ENCODE measurements at places on chromosomes 6 and 20.

DNA sequence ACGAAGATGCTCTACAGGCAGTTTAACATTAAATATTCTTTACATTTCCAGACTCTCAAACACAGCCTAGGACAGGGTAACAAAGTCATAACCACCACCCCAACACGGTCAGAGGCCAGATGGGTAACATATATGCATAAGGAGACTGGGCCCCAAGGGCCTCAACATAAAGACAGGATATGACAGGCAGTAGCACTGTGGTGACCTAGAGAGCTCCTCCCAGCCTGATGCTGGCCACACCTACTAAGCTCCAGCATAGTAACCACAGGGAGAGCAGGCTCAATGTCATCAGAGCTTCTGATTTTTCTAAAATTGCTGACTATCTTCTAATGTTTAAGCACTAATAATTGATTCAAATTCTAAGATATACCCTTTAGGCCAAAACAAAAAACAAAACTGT lies 21.7 kb downstream of the SMLR1 start:
- DNase-seq = no peak

- peak; percentile 61 for DNase-seq
These were observed 2.0 kb downstream of the OPRM1 start for GRCh38 chr6:154041001-154041400.

- no peak for DNase-seq
These were observed 49.3 kb upstream of the NNAT start for GRCh38 chr20:37471741-37472235.

DNA sequence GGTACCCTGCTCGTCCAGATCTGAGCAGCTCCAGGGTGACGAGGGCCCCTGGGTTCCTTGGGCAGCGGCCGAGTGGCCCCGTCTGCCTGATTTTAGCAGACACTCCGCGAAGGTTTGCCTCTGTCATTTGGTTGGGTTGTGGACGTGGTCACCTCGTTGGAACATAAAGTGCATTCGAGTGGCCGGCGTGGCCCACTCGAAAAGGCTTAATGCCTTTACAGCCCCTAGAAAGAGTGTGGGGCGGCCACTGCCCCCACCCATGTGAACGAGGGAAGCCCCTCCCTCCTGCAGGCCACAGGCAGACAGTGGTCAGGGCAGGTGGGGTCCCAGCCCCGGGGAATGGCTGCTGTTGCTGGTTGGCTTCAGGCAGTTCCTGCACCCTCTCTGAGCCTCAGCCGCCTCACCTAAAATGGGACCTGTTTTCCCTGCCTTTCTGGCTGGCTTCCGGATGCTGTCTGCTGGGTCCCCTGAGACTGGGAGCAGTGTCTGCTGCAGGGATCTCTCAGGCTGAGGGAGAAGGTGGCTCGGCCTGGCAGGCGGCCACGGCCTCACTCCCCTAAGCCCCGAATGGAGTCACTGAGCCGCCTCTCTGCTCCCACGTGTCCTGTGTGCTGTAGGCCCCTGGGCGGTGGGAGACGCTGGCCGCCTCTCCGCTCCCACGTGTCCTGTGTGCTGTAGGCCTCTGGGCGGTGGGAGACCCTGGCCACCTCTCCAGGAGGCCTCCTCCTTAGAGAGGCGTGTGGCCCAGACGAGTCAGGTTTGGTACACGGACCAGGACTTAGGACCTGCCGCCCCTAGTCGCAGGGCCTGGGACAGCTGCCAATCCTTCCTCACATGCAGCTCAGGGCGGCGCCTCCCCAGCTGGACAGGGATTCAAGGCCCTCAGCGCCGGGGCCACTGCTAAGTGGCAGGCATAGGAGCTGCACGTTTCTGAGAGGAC lies 233.0 kb downstream of the ERMARD start:
- no peak for DNase-seq

GRCh38 chr6:18485660-18486435 lies 98.7 kb downstream of the RNF144B start:
- no peak for DNase-seq

DNA sequence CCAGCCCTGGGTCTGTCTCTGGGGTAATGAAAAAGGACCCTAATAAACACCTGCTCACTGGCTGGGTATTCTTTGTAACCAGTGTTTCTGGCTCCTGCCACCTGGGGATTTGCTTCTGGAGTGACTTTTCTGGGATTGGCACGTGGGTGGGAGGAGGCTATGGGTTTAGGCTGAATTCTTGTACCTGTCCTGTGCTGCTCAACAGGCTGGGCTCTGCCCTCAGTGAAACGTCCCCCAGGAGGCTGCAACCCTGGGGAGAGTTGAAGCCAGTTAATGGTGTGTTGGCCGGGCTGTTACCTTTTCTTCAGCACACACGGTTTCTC lies 6.8 kb downstream of the NPBWR2 start:
- no peak for DNase-seq

DNA sequence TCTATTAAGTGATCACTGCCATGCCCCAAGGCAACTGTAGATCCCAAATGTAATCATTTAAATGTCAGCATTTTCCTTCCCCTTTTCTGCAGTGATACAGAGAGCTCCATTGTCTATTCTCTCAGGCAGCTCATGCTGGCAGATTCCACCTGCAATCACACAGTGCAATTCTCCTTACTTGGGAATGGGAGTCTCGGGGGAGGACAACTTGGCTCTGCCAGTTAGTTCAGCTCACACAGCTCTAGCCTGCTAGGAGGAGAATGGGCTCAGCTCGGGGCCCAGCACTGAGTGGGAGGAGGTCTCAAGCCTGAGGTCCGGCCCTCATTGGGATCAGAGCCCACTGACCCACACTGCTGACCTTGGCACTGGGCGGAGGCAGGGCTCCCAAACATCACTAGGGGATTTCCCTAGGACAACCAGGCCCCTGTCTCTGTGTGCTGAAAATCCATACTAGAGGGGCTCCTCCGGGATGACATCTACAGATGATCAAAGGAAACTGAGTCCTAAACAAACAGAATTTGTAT lies 109.2 kb upstream of the ASF1A start:
- peak; percentile 39 for DNase-seq

DNA sequence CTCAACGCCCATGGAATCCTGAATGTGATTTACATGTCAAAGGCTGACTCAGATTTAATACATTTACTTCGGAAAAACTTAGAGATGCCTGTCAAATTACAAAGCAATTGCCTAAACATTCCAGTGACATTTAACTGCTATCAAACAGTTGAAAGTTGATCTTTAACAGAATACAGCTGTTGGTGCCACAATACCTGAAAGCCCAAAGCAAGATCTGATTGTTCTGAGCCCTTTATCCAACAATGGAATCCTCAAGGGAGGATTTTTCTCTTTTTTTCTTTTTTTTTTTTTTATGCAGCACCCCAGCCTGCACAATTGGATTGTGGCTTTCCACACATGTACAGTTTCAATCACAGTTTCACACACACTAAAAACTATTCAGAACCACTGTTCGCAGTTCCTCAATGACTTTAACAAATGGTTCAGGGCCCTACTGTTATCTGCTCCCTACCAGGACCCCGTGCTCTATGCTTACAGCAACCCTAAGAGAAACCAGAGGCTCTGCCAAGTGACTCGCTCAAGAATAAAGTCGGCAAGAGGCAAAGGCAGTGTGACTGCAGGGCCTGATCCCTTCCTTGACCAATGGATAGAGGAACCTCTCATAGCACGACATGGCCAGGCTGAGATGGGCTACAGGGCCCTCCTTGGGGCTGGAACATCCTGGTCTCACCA lies 33.3 kb downstream of the EPB41L2 start:
- DNase-seq = no peak
